ENCODE measurements at places on chromosomes 7 and 10.

- no peak for DNase-seq
Measured at GRCh38 chr7:107703219-107703618, 40.7 kb upstream of the CBLL1 start.

GRCh38 chr10:85979598-85979997 is 387.0 kb downstream of the GRID1 start:
- DNase-seq: no peak

DNA sequence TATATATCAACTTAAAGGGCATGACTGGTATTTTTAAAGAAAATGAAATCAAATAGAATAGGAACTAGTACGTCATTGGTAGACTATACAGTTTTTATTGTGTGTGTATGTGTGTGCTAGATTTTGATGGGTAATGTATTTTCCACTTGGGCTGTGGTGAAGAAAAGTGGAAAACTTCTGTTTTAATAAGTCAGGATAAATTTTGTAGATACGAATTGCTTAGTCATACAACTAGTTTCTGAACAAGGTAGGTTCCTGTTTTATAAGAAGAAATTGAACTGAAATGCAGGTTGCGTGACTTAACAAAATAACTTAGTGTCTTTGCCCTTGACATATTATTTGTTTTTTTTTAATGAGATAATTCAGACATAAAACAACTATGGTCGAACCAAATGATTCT is 24.3 kb downstream of the UBN2 start:
- DNase-seq: no peak

DNA sequence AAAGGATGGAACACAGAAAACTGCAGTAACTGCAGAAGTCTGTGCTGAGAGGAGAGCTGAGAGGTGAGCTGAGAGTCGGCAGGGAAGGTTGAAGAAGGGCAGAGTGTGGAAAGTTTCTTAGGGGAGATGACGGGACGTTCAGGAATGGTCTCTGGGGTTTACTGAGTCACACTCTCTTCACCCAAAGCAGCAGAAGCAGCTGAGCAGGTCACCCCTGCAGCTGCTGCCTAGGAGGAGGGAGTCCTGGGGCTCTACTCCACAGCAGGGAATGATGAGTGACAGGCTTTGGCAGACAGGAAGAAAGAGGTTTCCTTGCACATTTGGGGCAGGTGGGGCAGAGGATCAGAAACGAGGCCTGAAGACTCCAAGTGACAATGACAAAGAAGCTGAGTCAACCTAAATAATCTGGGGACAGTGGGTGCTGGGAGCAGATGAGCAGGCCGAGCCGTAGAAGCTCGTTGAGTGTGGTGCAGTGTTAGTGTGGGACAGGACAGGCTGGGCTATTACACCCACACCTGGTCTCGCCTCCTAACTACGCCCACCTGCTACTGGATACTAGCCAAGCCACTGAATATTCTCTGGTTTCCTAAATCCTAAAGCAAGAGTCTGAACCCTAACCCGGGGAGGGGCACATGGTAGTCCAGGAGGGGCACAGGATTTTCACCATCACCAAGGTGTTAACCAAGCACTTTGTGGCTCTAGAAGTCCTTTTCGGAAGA is 24.9 kb downstream of the BEND7 start:
- no peak for DNase-seq

- peak; percentile 32 for DNase-seq
Measured at GRCh38 chr7:100090527-100091410, 2.0 kb downstream of the COPS6 start.

GRCh38 chr10:73886661-73887293 is 12.4 kb upstream of the CAMK2G start:
- DNase-seq: no peak

DNA sequence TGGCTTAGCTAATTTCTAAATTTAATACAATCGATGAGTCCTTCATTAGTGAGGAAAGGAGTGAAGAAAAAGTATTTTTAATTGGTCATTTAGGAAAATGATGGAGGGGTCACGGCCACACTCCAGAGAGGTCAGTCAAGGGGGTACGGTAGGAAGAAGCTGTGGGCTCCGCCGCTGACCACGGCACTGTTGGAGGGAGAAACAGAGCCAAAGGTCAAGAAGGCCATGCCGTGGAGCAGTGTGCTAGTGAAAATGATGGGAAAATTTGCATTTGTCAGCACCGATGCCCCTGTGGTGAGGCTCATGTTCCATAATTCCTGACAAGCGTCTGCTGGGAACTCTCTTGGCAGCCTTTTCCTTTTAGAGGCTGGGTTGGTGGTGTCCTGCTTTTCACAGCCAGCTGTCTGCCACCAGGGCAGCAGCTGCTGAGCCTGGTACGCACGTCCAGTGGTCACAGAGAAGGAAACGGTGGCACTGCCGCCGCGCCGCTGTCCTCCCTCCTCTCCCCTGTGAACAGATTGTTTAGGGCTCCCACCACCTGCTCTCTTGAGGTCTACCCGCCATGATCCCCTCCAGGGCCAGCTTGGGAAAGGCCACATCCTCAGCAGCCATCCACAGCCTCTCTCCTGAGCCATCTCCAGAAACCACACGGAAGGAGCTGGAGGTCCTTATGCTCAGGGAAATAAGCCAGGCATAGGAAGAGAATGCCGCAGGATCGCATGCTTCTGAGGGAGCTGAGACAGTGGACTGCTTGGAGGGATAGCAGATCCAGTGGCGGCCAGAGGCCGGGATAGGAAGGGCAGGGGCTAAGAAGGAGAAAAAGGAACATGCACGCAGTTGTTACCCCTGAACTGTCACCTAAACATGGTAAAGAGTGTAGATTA is 263.7 kb upstream of the PPP2R2D start:
- no peak for DNase-seq

GRCh38 chr10:32950591-32951108 is 7.4 kb downstream of the ITGB1 start:
- DNase-seq: no peak

DNA sequence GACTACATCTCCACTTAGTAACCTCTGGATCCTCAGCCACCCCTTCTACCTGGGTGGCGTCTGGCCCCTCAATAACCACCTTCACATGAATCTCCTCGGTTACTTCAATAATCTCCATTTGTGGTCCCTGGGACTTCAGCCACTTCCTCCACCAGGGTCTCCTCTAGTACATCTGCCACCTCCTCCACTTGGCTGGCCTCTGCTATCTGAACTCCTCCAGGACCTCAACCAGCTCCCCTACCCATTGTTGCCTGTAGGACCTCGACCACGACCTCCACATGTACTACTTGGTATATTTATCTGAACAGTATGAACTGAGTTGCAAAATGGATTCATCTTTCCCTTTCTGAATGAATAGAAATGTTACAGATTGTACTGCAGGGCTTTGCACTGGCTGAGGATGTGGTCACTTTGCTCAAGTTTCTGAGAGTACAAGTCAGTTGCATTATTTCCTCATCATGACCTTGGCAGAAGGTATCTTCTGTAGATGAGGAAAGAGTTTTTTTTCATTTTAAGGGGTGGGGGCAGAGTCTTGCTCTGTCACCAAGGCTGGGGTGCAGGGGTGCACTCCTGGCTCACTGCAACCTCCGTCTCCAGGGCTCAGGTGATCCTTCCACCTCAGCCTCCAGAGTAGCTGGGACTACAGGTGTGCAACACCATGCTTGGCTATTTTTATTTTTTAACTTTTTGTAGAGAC is 36.0 kb downstream of the MAT1A start:
- no peak for DNase-seq

- no peak for DNase-seq
Measured at GRCh38 chr7:31707089-31707488, 20.1 kb downstream of the PPP1R17 start.

DNA sequence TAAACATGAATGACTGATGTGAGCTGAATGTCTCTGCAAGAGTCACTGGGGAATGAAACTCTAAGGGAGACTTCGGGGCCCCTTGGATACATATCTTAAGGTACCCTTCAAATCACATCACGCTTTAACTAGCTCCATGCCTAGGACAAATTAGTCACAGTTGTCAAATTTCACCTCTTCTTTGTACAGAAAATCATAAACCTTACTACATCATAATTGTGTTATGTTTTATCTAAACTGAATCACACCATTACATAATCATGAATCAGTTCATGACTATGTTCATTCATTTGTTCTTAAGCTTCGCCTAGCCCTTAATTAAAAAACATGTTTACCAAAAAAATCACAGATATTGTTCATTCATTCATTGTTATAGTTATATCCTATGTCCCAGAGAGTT is 2.1 kb upstream of the SLC13A1 start:
- no peak for DNase-seq

GRCh38 chr7:38383281-38383680 is 109.8 kb upstream of the TARP start:
- DNase-seq: no peak

DNA sequence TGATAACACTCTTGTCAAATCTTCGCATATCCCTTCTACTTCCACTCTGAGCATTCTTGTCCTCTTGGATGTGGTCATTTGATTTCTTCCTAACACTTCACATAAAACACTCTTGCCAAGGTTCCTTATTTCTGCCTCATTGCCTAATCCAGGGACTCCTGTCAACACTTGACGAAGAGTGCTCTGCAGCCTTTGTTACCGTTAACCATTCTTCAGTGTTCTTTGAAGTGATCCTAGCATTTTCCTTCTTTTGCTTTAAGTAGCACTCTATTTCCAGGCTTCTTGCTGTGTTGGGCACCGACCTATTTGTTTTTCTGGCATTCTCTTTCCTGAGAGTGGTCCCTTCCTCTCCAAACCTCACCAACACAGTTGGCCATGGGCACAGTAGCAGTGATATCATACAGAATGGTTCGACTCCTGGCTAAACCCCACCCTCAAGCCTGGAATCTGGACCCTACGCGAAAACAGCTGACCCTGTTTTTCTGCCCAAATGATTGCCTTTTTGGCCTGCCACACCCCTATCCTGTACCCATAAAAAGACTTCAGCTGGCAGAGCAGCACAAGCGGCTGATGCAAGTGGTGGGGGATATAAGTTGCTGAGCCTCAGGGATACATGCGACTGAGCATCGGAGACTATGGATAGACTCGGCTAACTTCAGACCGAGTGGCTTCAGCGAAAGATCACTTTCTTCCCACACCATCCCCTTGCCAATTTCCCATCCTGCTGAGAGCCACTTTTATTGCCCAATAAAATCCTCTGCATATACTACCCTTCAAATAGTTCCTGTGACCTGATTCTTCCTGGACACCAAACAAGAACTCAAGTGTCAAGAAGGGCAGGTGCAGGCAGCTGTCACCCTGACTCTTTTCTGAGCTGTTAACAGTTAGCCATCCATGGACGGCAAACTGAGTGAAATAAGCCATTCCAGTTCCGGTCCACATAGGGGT is 820.6 kb downstream of the CCSER2 start:
- no peak for DNase-seq

GRCh38 chr7:126378642-126379041 is 874.1 kb downstream of the GRM8 start:
- DNase-seq: no peak

- no peak for DNase-seq
Measured at GRCh38 chr7:14201353-14201752, 211.9 kb upstream of the ETV1 start.

DNA sequence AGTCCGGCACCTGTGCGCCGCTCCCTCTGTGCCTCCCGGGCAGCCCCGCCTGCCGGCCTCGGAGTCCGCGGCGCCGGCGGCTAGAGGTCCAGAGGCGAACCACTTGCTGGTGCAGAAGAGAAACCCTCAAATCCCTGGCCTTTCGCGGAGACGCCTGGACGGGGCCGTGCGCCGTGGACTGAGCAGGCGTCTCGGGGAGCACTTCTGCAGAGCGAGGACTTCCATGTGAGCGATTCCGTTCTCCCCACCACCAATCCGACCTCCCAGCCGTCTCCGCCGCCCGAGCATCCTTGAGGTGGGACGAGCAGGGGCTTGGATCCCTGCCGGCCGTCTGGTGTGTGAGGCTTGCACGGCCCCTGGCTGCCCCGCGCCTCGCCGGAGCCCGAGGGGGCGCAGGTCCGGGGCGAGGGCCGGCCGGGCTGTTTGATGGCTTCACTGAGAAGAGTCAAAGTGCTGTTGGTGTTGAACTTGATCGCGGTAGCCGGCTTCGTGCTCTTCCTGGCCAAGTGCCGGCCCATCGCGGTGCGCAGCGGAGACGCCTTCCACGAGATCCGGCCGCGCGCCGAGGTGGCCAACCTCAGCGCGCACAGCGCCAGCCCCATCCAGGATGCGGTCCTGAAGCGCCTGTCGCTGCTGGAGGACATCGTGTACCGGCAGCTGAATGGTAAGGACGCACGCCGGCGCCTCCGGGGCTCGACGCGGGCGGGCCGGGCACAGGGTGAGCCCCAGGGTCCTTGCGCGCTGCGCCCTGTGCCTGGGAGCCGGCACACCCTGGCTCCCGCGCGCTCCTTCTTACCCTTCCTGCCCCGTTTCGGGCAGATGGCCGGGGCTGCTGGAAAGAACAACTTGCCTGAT is 660 bp downstream of the GALNT17 start:
- DNase-seq: no peak

DNA sequence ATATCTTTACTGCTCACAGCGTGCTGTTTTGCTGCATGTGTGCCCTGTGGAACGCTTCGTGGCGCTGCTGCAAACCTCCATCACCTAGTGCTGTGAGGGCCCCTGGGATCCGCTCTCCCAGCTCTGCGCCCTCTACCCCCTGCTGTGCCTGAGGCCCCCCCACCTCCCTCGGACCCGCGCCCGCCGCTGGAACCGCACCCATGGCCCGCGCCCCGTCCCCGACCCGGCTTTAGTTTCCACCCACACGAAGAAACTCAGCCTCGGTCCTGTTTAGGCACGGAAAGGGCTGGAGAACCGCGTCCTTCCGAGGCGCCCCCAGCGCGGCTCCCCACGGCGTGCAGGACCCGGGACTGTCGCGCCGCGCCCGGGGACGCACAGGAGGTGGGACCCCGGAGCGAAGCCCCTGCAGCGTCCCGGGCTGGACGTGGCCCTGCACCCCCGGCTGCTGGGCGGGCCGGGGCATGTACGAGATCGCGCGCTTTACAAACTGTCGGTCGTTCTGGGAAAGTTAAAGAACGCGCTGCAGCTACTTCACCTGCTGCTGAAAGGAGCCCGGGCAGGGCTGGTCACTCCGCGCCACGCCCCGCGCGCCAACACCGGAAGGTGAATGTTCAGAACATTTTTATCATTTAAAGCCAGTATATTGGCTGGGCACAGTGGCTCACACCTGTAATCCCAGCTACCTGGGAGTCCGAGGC is 54.3 kb downstream of the BMS1 start:
- no peak for DNase-seq

DNA sequence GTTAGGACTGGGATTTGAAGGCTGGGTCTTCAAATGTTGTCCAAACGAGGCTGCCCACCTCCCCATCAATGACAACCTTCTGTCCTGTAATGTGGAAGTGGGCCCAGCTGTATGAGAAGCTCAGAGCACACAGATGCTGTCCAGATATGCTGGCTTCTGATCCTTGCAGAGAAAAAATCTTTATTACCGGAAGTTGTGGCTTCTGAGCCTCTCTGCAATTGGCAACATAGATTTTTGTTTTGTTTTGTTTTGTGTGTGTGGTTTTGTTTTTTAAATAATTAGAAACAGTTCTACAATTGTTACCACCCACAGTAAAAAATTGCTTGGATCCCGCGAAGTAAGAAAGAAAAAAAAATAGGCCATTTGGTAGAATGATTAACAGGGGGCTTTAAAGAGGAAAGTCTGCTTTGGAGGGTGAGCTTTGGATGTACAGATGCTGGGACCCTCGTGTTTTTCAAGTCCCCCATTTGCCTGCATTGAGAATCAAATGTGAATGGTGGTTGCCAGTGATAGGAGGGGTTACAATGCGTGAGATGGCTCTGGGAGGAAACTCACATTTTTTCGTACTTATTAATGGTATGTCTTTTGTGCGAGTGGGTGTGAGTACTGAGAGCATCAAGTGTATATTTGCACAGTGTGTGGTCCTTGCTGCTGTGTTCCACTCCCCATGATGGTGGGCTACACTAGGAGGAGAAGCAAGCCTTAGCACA is 153.2 kb downstream of the TCF7L2 start:
- DNase-seq: no peak

- DNase-seq: no peak
Measured at GRCh38 chr10:59873896-59874295, 32.5 kb downstream of the CCDC6 start.

GRCh38 chr10:108684431-108684830 is 1238.9 kb downstream of the XPNPEP1 start:
- DNase-seq: no peak
